Stimulated activated CD4-positive, alpha-beta T cell treated with anti-CD3 and anti-CD28 coated beads, Interleukin-1b, Interleukin-23, amount 100 ng/mL, for 48 hours (primary cell): ENCODE measurements at places on chromosomes 1 and 21.

DNA sequence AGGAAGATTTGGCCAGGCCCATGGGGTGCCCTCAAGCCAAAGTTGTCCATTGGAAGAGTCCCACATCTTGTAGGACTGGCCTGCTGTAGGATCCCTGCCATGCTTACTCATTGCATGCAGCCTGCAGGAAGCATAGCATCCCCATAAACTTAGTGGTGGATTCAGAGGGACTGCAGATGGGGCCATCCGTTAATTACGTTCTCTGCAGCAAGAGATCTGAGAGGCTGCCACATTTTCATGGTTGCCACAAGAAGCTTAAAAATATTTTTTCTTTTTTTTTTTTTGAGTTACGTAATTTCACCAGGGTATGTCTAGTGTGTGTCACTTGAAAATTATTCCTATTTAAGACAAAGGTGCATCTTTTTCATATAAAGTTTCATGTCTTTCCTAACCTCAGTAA lies 329.7 kb upstream of the USP24 start:
- DNase-seq: no peak

GRCh38 chr1:211326528-211327345 lies at the start of gene TRAF5:
Gene TRAF5, plus strand, starts transcription at chr1:211326833. Its CDS starts 26,407 bp downstream, at chr1:211353240.
- DNase-seq: peak; percentile 42

DNA sequence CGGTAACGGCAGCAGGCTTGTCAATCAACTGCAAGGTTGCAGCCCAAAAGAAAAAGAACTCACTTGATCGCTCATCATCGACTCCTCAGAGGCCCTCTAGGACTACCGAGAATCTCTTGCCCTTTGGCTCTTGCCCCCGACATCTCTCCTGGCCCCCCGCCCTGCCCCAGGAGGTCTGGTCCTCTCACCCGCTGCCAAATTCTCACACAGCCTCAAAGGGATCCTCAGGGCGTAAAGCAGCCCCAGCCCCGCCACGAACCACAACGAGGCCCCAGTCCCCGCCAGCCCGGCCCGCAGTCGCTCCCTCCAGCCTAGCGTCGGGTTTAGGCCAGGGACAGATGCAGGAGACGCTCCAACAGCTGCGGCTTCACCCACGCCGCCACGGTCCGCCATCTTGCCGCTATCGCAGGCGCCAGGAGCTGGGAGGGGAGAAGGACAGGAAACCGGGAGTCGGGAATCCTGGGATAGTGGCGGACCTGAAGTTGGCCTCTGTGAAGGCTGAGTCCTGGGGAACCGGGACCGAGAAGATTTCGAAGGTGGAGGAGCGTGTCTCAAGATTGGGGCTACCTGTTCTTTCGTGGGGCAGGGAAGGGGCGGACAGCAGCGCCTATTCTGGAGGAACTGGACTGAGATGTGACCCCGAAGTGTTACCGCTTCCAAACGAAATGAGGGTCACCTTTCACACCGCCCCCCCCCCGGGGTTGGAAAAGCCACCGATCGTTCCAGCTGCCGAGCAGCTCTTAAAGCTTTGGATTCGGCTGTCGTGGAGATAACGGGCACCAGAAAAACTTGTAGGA lies at the start of gene ST7L:
Gene ST7L, minus strand, starts transcription at position 421 of the 797 bp plus-strand sequence. Its CDS starts 28 bp downstream, at position 393.
- peak; percentile 55 for DNase-seq

DNA sequence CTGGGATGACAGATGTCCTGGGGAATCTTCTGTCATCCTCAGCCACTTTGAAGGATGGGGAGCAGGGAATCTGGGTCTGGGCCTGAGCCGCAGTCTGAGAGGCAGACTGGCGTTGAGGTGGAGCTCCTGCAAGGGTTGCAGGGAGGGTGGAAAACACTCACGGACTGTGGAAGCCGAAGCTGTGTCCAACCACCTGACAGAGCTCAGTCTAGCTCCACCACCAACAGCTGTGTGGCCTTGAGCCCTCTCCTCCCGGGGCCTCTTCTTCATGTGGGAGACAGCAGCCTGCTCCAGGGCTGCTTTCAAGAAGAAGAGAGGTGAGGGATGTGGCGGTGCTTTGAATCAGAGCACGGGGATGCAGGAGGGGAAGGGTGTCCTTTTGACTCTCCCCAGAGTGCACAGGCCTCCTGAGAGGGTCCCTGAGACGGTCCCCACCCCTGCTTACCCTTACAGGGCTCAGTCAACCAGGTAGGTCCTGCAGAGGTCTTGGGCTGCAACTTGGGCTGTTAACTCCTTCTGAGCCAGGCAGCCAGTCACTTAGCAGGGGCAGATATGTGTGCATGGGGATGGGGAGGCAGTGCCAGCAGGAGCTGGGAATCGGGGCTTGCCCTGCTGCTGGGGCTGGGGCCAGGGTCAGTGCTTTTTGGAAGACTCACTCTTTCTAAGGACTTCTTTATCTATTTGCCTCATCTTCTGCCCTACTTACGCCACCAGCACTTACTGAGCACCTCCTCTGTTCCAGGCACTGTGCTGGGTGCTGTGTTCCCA lies 216.3 kb downstream of the PTPRU start:
- DNase-seq: no peak

- no peak for DNase-seq
Observed at GRCh38 chr1:92004129-92004528, 25.7 kb upstream of the EPHX4 start.

DNA sequence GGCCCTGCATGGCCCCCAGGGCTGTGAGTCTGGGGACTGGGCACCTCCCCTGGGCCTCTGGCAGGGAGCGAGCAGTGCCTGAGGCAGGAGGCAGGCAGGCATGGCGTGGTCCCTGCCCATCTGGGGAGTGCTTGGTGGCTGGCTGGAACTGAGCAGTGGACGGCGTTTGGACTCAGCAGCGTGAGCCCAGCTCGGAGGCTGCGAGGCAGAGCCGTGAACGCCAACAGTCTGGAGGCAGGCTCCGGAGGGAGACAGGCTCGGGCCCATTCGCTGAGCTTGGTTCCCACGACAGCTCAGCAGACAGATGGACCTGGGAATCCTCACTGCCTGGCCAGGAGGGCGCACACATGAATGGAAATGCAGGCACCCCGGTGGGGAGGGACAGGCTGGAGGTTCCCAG lies 160.7 kb upstream of the POU3F1 start:
- no peak for DNase-seq

DNA sequence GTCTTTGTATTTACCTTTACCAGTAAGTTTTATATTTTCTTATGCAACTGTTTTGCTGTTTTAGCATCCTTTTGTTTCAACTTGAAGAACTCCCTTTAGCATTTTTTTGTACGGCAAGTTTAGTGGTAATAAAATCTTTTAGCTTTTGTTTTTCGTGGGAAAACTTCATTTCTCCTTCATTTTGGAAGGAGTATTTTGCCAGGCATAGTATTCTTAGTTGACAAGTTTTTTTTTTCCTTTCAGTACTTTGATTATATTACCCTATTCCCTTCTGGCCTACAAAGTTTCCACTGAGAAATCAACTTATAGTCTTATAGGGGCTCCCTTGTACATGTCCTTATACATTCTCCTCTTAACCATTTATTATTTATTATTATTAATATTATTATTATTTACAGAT lies 22.6 kb upstream of the SOD1 start:
- DNase-seq: no peak

- DNase-seq: no peak
Observed at GRCh38 chr21:28936036-28936435, 56.6 kb downstream of the LTN1 start.

DNA sequence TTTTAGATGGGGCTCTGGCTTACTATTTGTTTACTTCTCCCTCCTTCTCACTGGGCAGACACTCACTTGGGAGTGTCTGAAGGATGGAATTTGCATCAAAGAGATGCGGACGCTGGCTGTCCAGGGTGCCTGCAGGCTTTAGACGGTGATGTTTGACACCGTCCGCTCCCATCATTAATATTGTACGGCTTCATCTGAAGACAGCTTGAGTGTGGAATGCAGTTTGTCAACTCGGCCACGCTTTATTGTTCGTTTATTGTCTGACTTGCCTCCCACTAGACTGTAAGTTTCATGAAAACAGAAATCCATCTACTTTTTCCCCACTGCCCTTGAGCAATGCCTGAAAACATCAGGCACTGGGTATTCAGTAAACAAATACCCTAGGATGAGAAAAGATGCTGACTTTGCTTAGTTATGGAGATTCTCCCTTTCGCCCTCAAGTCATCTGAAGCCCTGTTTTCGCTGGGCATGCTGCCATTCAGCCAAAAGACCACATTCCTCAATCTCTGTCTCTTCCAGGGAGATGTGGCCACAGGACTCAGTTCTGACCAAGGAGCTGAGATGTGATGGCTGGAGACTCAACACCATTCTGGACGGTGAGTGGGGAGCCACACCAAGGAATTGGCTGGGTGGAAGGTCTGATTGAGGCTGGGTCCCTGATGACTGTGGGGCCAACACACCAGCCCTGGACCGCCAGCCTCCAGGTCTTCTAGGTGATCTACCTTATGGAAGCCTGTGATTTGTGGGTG lies 87.6 kb downstream of the BCAR3 start:
- no peak for DNase-seq
